Brain (organoid and tissue), 16 donors: ENCODE measurements at places on chromosomes 2 and 18. TPM values are rescaled to one million over a fixed set of nuclear protein-coding genes. Genes with fewer than 3 reads are reported as not detected.

The CKAP2L gene
- 11.8 TPM for polyA plus RNA-seq

The NEUROD1 gene
- polyA plus RNA-seq: 3.3 TPM

GRCh38 chr18:5137261-5137660 is 59.8 kb downstream of the AKAIN1 start:
- no peak for DNase-seq

GRCh38 chr2:11750422-11750821 is 4.0 kb downstream of the LPIN1 start:
- DNase-seq: no peak

- DNase-seq: no peak
Observed at GRCh38 chr18:75123113-75123512, 85.8 kb downstream of the PTGR3 start.

The RPL37A gene
- polyA plus RNA-seq: 6,566 TPM

DNA sequence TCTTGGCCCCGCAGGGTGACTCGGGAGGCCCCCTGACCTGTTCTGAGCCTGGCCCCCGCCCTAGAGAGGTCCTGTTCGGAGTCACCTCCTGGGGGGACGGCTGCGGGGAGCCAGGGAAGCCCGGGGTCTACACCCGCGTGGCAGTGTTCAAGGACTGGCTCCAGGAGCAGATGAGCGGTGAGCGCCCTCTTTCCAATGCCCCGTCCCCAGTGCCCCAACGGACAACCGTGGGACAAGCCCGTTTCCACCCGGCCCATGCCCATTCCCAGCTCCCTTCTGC is 2.6 kb upstream of the CHRND start:
- no peak for DNase-seq

GRCh38 chr2:165898381-165898780 is 55.2 kb downstream of the TTC21B start:
- no peak for DNase-seq

DNA sequence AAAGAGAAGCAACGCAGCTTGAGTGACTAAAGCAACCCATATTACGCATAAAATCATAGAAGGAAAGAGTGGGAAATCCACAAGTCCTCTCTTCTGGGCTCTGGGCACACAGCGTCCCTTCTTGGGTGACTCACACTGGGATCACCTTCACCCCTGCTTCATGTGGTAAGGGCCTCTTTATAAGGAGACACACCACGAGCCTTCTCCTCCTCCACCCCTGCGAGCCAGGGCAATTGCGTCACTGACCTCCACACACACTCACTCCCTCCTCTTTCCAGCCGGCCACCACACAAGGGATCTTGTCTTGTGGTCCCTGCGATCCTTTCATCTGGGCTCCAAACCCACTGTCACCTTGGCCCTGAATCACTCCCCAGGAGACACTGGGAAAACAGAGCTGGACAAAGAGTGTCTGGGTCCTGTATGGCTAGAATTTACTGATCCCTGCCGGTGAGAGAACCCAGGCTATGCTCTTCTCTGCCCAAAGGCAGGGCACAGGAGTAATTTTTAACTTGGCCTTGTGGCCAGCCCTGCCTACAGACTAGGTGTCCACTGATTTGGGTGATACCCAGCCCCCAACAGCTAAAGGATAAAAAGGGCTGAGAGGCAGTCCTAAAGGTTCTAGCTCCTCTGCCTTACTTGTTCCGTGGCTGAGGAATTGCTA is 35.3 kb downstream of the NHEJ1 start:
- DNase-seq: no peak

GRCh38 chr2:138699421-138699820 is 80.8 kb downstream of the NXPH2 start:
- no peak for DNase-seq

DNA sequence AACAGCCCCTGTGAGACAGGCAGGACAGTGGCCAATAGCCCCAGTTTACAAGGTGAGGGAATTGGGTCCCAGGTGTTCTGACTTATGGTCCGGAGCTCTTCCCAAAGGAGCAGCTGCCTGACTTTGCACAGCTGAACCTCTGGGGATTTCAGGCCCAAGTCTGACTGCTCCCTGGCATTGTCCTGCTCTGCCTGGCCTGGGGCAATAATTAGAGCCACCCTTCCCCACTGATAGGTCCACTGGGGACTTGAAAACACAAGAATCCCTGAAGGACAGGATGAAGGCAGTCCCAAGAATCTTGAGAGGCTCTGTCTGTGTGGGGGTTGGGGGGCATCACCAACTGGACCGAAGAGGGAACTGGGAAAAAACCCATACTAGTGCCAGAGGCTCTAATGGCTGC is 3.7 kb upstream of the FEV start:
- DNase-seq: no peak

DNA sequence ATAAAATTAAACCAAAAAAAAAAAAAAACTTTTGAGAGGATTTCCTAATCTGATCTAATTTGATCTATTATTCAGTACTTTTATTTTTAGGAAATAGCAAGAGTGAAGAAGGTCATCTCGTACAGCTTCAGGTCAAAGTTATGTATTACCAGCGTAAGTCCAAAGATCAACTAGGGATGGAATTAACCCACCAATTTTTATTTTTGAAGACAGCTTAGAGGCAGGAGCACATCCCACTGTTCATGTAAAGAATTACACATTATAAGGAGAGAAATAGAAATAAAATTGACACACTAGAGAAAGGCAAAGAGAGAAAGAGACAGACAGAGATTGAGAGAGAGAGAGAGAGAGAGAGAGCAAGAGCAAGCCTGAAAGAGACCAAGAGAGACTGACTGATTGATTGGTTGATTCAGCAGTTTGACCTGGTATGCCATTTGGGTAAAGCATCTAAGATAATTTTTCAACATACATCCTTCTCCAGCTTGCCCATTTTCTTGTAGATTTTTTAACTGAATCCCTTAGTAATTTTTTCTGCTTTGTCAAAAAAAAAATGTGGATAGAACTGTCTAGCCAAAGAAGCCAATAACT is 25.1 kb downstream of the DOCK10 start:
- no peak for DNase-seq
